ENCODE measurements at places on chromosomes 2 and 18. TPM values are rescaled to one million over a fixed set of nuclear protein-coding genes. Genes with fewer than 3 reads are reported as not detected.

Gene SLC4A5
- total RNA-seq: 9.3 TPM

DNA sequence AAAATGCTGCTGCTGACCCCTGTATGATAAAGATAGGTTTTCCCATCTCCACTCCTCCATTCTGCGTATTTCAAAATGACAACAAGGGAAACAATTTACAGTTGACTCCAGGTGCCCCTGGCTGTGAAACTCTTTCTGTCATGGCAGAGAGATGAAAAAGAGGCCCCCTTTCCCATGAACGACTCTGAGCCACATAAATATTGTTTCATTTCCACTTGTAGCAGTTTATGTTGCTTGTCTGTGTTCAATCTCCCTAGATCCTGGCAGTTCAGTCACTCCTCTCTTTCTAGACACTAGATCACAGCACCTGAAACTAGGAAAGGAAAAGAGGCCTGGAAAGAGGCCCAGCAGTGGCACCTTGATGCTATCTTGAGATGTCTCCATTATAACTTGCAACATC lies 121.0 kb upstream of the ZNF521 start:
- no peak for DNase-seq

GRCh38 chr2:168929031-168929430 lies 27.9 kb downstream of the G6PC2 start:
- no peak for DNase-seq

- DNase-seq: no peak
Measured at GRCh38 chr18:41237317-41237716, 717.7 kb upstream of the PIK3C3 start.

DNA sequence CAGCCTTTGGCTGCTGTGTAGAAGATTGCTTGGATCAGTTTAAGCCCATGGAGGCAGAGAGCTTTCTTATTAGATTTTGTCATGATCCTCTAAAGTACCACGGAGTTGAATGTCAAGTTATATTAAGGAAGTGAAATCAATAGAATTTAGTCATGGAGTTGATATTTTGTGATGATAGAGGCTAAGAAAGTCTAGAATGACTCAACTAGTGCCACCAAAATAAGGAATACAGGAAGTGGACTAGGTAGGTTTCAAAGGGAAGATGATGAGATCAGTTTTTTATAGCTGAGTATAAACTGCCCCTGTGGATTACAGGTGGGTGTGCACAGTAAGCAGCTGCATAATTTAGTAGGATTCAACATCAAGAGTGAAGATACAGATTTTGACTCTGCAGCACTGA lies 25.2 kb downstream of the FBXO36 start:
- DNase-seq: no peak

DNA sequence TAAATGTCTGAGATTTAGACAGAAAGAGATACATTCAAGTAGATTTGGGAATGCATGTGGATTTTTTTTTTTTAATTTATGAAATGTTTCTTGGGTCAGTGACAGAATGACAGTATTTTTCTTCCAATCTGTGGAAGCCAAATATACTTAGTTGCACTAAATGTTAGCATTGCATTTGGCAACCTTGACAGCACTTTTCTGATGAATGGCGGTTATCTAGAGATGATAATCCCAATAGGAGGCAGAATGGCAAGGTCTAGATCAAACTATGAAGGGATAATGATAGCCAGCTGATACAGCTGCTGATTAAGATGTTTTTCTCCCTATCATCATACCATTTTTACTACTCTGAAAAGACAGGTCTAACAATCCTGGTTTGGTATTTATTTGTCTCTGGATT lies 174.5 kb upstream of the STON1 start:
- DNase-seq: no peak

Data from mesothelial cell of epicardium (in vitro differentiated cells).